ENCODE measurements at places on chromosomes 3 and 15.

DNA sequence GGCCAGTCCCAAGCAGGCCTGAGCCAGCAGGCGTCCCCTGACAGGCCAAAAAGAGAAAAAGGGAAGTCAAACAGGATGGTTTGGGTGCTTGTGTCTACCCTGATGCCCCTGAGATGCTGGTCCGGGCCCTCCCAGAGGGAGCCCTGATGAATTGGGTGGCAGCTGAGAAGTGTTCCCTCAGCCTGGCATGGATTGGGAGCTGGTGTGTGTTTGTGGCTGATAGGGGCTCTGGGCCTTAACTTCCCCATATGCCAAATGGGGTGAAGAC lies 1.4 kb downstream of the FBLN2 start:
- no peak for DNase-seq

GRCh38 chr3:72160351-72160750 lies 375.4 kb upstream of the PROK2 start:
- no peak for DNase-seq

- no peak for DNase-seq
These were observed 34.7 kb upstream of the SLC24A5 start for GRCh38 chr15:48086133-48086532.

DNA sequence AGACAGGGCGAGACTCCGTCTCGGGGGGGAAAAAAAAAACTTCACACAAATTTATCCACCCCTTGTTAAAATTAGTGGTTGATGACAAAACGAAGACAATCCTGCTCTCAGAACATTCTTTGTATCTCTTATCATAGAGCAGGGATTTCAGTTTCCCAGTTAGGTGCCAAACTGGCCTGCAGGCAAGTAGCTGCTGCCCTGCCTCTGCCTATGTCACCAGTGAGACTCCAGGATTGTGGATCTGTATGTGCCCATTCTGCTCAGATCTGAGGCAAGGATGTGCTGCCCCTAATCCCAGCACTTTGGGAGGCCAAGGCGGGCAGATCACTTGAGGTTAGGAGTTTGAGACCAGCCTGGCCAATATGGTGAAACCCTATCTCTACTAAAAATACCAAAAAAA lies 54.4 kb downstream of the IQGAP1 start:
- no peak for DNase-seq

DNA sequence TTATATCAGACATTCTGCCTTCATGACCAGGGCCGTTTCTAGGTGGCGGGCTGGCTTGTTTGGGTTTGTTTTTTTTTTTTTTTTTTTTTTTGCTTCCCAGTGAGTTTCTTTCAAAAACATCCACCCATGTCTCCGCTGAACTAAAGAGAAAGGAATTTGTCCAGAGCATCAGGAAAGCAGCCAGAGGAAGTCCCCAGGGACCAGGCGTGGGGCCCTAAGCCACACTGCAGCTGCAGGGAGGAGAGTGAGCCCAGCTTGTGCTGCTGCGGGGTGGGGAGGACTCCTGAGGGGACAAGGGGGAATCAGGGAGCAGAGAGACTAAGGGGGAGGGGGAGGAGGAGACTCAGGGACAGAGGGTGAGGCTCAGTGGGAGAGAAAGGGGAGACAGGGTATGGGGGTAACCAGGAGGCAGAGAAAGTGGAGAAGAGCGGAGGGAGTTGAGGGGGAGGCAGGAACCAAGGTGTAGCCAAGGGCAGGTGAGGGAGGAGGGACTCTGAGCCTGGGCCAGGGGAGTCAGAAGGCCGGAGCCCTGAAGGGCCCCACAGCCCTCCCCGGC lies 49.5 kb downstream of the CYP11A1 start:
- DNase-seq: no peak

GRCh38 chr3:152113992-152114651 lies 154.6 kb upstream of the MBNL1 start:
- DNase-seq: no peak

DNA sequence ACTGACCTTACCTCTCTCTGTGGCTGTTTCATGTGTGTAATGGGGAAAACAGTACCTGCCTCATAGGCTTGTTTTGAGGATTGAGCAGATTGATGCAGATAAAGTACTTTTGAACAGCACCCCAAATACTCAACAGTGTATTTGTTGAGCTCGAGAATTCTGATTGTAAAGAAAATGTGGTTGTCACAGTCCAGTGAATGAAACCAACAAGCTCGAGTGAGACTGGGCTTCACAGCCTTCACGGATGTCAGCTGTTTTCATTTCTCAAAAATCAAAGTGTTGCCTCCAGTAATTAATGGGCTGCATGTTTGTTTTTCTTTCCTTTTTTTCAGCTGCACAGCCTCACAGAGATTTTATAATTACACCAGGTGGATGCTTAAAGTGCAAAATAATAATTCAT lies 43.7 kb downstream of the PARP15 start:
- DNase-seq: no peak

- DNase-seq: no peak
These were observed 63.9 kb downstream of the DNAH1 start for GRCh38 chr3:52380023-52380422.

- DNase-seq: no peak
These were observed 12.3 kb upstream of the MB21D2 start for GRCh38 chr3:192929755-192930547.

DNA sequence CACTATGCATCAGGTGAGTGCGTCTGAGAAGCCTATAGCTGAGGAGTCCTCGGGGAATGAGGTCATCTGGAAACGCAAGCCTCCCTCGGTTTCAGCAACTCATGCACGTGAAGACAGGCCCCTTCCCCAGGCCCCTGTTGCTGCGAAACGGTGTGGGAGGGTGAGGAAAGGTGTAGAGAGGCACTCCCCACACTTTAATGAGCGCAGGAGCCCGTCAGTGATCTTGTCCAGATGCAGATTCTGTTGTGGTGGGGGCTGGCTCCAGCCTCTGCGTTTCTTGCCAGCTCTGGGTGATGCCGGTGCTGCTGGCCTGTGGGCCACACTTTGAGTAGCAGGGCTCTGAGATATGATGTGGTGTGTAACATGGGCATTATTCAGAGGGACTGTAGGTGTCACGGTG lies 38.6 kb upstream of the LACTB start:
- no peak for DNase-seq

GRCh38 chr3:49657208-49657915 lies 16.8 kb upstream of the APEH start:
- DNase-seq: no peak

GRCh38 chr3:37935756-37936666 lies 54.6 kb upstream of the VILL start:
- no peak for DNase-seq

DNA sequence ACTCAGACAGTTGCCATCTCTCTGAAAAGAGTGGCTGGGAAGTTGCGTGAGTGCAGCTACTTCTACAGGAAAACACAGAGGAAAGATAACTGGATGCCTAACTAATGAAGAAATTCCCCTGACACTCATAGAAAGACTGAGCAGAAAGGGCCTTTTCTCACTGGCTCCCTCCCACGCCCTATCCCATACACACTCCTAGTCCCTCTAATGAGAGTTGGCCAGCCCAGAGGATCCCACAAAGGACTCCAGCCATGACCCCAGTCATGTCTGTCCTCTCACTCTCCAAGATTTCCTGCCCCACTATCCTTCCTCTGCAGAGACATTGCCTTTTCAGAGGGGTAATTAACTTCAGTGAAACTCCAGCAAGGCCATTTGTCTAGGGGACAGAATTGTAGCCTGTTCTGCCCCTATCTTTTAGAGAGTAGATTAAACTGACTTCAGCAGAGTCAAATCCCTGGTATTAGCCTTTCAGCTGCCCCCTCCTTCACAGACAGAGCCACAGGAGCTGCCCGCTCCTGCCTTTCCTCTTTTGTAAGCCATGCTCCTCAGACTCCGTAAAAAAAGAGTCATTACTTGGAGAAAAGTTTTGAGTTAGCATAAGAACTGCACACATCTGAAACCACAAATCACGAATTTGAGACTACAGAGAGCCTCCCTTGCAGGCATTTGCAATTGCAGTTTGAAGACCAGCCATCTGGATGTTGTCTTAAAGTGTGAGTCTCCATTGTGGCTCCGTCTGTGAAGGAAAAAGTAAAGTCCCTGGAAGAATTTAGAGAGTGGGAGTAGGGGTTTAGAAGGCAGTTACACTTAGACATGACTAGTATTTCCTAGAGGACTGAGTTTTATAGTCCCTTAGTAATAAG lies 129.1 kb upstream of the SEMA6D start:
- no peak for DNase-seq

DNA sequence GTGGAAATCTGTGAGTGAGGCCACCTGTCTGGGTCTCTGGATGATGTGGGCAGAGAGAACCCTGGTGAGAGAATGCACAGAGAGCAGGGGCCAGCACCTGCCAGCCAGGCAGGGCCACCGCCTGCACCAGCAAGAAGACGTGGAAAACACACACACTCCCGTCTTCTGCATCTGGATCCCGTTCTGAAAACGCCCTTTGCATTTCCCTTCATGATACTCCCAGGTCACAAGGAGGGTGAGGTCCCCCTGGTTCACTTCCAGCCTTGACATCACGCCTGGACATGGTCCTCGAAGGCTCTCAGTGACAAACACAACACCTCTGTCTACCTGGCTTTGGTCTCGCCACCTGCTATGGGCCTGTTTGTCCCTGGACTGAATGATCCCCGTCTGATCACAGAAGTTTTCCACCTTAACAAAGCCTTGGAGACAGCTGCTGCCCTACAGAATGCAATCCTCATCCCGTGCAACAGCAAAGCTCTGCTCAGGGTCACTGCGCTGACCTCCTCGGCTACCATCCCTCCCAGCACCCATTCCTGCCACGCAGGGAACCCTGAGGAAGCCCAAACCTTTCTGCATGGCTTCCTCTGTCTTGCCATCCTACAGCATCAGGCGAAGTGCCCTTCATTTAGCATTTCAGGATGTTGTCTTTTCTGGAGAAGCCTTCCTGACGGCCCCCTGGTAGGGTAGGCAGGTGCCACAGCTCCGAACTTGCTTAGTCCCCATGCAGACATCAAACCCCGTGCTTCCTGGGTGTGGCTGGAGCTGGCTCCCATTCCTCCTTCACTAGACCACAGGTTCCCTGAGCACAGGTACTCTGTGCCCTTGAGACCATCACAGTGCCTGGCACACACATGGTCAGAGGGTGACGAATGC lies 122.5 kb downstream of the ATP10A start:
- no peak for DNase-seq

DNA sequence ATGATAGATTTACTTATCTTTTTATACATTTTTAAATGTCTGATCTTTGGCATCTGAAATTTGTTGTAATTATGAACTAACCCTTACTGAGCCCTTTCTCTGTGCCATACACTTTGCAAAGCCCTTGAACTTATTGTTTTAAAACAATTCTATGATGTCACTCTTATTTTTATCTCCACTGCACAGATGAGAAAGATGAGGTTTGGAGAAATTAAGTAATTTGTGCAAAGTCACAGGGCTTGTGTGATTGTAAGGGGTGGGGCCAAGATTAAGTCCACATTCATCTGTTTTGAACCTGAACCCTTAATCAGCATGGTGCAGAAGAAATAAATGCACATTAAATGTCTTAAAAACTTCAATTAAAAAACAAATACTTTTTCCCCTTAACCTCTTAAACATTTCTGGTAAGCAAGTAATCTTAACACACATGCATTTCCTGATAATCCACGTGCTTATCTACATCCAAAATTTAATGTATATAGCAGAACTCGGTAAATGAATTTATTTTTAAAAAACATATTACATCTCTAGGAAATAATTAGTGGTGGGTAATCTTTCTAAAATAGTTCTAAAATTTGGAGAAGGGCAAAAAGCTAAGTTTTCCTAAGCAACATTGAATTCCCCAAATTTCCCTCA lies 189.8 kb upstream of the TBC1D5 start:
- no peak for DNase-seq

DNA sequence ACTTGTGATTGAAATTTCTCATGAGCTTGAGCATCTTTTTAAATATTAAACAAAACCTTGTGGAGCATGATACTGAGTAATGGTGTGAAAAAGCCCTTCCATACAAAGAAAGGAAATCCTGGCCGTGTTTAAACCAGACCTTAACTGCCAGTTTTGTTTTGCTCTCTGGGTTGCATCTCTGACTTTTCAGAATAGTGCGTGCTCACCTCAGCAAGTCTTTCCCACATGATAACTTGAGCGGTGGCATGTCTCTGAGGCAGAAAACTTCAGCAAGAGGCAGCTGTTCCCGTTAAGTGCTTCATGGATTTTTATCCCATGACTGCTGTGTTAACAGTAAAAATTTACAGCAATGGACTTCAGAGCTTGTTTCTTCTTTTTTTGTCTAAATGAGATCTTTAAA lies 393.3 kb downstream of the FEZF2 start:
- DNase-seq: no peak

DNA sequence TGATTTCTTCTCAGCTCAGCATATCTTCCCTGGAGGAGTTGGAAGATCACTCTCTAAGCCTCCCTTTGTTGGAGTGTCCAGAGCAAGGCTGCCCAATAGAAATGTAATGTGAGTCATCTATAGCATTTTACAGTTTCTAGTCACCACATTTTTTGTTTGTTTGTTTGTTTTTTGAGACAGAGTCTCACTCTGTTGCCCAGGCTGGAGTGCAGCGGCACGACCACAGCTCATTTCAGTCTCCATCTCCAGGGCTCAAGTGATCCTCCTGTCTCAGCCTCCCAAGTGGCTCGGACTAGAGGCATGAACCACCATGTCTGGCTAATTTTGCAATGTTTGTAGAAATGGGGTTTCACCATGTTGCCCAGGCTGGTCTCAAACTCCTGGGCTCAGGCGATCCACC lies 21.3 kb downstream of the KLHL6 start:
- no peak for DNase-seq

DNA sequence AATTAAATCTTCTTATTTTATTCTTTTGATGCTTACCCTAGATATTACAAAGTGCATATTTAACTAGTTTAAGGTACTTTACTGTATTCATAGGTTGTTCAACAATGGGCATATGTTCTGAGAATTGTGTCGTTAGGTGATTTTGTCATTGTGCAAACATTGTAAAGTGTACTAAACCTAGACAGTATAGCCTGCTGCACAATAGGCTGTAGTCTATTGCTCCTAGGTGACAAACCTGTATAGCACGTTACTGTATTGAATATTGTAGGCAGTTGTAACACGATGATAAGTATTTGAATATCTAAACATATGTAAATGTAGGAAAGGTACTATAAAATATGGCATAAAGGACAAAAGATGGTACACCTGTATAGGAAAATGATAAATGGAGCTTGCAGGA lies 100.7 kb downstream of the CACNA2D3 start:
- no peak for DNase-seq

- no peak for DNase-seq
These were observed 142.7 kb upstream of the TMCO5A start for GRCh38 chr15:37791693-37792092.

DNA sequence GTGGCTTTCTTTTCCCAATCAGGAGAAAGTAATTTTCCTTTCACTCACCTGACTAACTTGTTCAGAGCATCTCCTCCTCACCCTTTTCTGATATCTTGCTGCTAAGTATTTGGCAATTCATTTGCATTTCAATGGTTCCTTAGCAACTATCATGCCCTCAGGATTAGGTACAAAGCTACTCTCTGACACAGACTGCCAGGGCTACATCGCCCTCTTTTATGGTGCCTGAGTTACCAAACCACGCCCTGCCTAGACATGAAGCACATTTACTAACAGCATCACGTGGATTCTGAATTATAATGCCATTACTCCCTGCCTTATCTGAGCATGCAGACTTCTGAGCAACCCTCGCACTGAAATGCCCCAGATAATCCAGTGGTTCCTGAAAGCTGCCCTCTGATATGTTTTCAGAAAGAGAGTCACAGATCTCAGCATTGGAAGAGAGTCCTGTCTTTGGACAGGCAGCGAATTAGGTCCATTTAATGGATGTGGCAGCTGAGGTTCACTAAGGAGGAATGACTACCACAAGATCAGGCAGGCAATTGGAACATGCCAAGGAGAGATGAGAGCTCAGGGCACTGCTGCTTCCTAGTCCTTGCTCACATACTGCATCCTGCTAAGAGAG lies 14.5 kb downstream of the EPHB1 start:
- no peak for DNase-seq

Data from stimulated activated naive CD4-positive, alpha-beta T cell treated with Interleukin-2 at 50 U/mL for 16 hours (primary cell).